Right renal cortex interstitium (tissue), 3 donors: ENCODE measurements at places on chromosomes 3 and 15. TPM values are rescaled to one million over a fixed set of nuclear protein-coding genes. Genes with fewer than 3 reads are reported as not detected.

- DNase-seq = no peak
These were observed 9.0 kb downstream of the HCLS1 start for GRCh38 chr3:121651684-121652083.

DNA sequence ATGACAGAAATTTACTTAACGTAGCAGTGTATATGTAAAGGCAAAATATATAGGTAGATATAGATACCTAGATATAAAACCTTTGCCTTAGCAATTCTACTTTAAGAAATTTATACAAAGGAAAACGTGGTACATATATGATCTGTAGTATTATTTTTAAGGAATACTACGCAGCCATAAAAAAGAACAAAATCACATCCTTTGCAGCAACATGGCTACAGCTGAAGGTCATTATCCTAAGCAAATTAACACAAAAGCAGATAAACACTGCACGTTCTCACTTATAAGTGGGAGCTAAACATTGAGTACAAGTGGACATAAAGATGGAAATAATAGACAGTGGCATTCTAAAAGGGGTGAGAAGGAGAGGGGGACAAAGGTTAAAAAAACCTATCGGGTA lies 14.8 kb upstream of the LIPC start:
- no peak for DNase-seq

DNA sequence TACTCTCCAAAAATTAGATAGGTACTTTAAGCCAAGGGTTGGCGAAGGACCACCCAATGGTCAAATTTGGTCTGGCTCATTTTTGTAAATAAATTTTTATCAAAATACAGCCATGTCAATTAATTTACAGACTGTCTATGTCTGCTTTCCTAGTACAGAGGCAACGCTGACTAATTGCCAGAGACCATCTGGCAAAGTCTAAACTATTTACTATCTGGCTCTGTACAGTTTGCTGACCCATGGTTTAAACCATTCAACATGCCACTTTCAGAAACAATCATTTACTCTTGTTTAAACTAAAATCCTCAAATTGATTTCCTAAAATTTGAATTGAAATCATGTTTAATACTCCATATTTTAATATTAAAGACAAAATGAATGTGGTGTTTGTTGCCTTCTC lies 25.9 kb downstream of the CBLB start:
- no peak for DNase-seq

DNA sequence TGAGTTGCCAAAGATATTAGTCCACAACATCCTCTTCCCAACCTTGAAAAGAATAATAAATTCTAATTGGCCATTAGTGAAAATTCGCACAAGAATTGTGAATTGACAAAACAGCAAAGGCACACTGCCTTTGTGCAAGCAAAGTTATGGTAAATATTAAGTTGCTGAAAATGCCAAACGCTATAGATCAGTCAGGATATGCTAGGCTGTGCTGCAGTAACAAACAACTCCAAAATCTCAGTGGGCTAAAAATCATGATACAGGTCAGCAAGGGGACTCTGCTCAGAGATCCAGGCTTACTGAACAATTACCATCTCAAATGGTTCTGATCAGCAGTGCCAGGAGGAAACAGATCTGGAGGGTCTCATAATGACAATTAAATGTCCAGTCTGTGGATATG lies 238.0 kb upstream of the IGF1R start:
- no peak for DNase-seq

DNA sequence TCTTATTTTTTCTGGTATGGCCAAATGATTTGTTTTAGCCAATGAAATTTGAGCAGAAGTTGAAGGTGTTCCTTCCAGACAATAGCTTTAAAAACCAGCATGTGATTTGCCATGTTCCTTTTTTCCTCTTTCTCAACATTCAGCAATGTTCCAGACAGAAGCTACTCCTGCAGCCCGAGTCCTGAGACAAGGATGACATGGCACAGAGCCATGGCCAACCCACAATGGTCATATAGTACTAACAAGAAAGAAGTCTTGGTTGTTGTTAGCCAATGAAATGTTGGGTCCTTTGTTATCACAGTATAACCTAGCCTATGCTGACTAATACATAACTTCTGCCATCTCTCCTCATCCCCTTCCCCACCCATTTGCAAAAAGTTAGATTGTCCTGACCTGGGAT lies 211.1 kb upstream of the STT3B start:
- no peak for DNase-seq

- DNase-seq = no peak
These were observed 110.6 kb upstream of the TSPAN3 start for GRCh38 chr15:77181305-77182074.

DNA sequence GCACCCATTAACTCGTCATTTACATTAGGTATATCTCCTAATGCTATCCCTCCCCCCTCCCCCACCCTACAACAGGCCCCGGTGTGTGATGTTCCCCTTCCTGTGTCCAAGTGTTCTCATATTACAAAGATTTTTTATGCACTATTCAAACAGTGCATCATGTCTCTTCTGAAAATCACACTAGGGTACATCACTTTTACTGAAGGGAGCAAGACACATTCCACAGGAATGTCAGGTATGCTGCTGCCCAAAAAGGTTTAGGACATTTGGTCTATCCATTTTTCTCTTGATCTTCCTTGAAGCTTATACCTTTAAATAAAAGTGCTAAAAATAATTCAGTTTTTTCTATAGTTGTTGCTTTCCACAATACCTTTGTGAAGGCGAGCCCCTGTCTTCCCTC lies 9.2 kb upstream of the EPHA3 start:
- DNase-seq = no peak

GRCh38 chr3:106305882-106306435 lies 437.1 kb upstream of the CBLB start:
- no peak for DNase-seq

Gene C3orf20
- polyA plus RNA-seq = 0.38 TPM

Gene GP5
- polyA plus RNA-seq = 0.72 TPM

Gene LRRC3B
- 2.1 TPM for polyA plus RNA-seq

Gene SPSB4
- polyA plus RNA-seq = 13.7 TPM
